Kidney epithelial cell (primary cell): ENCODE measurements at places on chromosomes 13 and 19. TPM values are rescaled to one million over a fixed set of nuclear protein-coding genes. Genes with fewer than 3 reads are reported as not detected.
A peak's percentile ranks its signal among the peaks of the same experiment; 100 is the strongest.

The KLF1 gene
- not detected in 2 replicates for total RNA-seq

DNA sequence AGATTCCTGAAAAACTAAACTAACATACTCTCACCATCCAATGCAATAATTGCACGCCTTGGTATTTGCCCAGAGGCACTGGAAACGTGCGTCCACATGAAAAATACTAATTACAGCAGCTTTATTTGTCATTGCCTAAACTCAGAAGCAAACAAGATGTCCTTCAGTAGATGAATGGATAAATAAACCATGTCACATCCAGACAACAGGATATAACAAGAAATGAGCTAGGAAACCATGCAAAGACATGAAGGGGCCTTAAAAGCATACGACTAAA lies 25.0 kb downstream of the ELL start:
- DNase-seq, result no peak

The ZSCAN18 gene
- 64.9 and 79.3 TPM in 2 replicates for total RNA-seq

The KCNRG gene
- total RNA-seq, result 0.62 TPM in 1 of 2 replicates, not detected in the other

DNA sequence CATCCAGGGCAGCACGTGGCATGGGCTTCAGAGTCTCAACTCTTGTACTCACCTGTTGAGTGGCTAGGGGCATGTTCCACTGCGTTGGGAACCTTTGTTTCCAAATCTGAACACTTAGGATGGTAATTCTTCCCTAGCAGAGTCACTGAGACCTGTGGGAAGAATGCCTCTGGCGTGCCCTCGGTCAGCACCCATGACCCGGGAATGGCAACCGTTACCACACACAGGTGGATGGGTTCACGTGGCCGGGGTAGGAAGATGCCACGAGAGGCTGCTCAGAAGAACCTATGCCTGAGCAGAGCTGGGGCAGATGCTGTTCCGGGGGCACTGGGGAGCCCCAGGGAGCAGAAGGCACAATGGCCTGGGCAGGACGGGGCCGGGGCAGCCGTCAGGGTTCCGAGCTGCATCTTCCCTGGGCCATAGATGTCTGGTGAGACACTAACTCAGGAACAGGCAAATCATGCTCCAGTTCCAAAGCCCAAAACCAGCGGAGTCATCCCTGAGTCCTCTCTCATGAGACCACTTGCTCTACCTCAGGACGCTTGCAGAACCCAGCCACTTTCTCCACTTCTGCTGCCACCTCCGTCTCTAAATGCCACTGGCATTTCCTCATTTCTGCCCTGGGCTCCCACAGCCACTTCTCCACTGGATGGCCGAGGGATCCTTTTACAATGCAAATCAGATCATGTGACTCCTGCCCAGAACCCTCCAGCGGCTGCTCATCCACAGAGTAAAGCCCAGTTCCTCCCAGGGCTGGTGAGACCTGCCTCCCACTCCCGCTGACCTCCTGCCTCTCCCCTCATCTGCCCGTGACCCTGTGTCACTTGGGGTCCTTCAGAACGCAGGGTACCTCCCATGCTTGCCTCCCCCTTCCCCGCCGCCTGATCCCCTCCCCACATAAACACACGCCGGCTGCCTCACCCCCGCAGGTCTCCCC lies 36.7 kb downstream of the FAM124A start:
- no peak for DNase-seq

GRCh38 chr13:93151277-93151676 lies 75.3 kb upstream of the GPC6 start:
- DNase-seq, result peak; percentile 37

GRCh38 chr13:85492283-85492682 lies 306.9 kb downstream of the SLITRK6 start:
- DNase-seq, result no peak

The ADGRE3 gene
- total RNA-seq, result not detected in 2 replicates

DNA sequence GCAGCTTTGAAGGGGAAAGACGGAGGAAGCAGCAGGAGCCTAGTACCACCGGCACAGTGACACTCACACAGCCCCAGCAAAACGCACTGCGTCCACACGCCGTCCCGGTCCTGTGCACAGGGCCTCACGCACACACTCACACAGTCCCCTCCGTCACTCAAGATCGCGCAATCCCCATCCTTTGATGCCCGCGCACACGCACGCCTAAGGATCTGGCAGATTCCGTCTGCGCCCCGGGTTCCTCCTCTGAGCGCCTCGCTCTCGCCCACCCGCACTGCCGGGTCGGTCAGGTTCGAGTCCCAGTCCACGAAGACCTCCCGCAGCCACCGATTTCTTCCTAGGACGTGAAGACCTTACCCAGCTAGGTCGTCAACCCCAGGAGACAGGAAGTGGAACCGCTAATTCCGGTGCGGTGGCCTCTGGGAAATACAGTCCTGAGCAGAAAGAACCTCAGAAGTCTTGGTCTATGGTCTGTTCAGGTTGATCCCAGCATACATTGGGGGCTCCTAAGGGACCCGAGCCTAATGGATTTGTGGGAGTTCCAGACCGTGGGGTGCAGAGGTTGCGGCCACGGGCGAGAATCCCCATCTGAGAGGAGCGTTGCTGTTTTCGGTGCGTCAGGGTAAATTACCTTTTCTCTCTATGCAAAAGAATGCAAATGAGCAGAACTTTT lies at the start of gene ZNF780B:
Gene ZNF780B, minus strand, starts transcription at position 400 of the 673 bp plus-strand sequence. CDS start 5,899 bp downstream, outside the sequence.
- DNase-seq, result peak; percentile 14

DNA sequence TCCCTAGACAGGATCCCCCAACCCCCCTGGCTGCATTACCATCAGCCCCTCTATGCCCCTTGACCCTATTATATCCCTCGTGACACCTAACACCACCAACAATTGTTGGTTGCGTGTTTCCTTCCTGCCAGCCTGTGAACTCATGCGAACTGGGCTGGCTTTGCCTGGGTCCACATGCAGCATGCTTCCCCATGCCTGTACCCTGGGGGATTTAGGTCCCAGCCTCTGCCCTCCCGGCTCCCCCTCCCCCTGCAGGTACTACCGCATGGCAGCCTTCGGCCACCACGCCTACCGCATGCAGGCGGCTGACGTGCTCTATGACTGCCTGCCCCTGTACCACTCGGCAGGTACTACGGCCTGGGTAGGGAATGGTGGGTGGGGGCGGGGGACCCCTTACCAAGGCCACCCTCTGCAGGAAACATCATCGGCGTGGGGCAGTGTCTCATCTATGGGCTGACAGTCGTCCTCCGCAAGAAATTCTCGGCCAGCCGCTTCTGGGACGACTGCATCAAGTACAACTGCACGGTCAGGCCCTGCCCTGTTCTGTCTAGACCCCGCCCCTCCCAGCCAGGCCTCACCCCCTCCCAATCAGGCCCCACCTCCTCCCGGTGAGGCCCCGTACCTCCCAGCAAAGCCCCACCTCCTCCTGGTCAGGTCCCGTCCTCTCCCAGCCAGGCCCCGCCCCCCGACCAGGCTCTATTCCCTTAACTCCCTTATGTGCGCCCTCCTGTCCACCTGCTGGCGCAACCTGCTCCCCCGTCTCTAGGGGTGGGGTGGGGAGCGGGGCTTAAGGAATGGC lies 18.5 kb downstream of the SLC27A1 start:
- DNase-seq, result no peak

DNA sequence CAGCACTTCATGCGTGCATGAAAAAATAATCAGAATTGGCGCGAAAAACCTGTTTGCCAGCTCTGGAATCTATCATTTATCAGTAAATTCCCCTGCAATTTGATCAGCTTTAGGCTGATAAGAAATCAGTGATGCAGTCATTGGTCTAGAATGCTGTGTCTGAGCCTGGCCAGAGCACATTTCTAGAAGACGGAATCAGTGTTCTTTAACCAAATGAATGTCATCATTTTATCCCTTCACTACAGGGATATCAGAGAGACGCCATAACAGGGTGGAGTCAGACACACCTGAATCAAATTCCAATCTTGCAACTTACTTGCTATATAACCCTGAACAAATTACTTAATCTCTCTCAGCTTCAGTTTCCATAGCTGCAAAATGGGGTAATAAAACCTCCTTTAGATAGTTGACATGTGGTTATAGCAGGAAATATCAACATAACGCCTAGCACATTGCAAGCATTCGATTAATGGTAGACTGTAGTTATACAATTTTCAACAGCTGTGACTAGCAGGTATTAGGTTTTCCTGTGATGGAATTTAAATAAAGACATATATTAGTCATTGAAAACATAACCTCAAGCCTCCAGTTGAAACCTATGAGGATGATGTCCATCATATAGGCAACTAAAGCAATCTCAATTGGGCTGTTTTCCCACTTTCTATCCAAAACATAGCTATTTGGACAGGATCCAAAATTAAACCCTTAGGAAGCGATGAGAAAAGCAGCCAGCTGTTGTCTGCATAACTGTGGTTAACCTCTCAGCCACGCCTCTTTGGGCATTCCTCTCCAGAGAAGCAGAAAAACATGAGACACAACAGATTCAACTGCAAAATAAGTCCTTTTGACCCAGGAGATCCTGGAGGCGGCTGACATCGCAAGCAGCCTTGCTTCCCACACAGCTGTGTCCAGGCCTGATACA lies 51.6 kb upstream of the UBL3 start:
- peak; percentile 93 for DNase-seq

DNA sequence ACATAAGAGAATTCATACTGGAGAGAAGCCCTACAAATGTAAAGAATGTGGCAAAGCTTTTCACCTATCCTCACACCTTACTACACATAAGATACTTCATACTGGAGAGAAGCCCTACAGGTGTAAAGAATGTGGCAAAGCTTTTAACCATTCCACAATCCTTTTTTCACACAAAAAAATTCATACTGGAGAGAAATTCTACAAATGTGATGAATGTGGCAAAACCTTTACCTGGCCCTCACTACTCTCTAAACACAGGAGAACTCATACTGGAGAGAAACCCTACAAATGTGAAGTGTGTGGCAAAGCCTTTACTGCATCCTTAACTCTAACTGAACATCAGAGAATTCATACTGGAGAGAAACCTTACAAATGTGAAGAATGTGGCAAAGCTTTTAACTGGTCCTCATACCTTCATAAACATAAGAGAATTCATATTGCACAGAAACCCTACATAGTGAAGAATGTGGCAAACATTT lies 14.0 kb upstream of the ZNF506 start:
- DNase-seq, result no peak

DNA sequence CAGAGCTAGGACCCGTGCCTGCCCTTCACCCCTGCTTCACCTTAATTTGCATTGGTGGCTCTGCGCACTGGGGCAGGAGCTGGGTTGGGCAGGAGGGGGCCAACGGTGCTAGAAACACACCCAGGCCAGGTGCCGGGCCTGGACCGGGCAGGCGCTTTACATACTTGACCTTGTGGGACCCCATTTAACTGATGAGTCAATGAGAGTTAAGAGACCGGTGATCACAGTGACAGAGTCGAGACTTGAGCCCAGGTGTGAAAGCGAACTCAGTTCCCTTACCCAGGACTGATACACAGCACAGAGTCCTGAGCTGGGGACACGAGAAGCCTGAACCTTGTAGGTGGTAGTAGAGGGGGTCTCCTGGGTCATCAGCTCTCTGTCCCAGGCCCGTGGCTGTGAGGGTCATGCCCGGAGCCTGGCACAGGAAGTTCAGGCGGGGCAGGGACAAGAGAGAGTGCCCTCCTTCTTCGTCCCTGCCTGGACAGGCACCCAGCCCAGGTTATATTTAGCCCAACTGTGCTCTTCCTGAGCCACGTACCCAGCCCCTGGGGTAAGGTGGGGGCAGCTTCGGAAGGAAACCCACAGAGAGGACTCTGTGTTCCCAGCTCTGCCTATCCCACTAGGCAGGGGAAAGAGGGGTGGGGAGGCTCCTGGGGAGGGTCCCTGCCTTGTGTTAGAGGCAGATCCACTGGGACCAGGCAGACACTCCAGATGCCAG lies 1.9 kb downstream of the PRX start:
- DNase-seq, result no peak

The PINLYP gene
- 3.1 and 5.8 TPM in 2 replicates for total RNA-seq

DNA sequence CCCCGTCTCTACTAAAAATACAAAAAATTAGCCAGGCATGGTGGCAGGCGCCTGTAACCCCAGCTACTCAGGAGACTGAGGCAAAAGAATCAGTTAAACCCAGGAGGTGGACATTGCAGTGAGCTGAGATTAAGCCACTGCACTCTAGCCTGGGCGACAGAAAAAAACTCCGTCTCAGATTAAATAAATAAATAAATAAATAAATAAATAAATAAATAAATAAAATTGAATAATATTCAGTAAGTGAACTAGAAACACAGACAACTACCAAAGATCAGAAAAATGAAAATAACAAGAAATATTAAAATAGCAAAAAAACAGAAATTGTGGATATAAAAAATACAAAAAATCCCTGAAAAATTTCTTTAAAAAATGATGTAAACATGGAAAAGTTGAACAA lies 172.4 kb downstream of the ZNF486 start:
- DNase-seq, result no peak

DNA sequence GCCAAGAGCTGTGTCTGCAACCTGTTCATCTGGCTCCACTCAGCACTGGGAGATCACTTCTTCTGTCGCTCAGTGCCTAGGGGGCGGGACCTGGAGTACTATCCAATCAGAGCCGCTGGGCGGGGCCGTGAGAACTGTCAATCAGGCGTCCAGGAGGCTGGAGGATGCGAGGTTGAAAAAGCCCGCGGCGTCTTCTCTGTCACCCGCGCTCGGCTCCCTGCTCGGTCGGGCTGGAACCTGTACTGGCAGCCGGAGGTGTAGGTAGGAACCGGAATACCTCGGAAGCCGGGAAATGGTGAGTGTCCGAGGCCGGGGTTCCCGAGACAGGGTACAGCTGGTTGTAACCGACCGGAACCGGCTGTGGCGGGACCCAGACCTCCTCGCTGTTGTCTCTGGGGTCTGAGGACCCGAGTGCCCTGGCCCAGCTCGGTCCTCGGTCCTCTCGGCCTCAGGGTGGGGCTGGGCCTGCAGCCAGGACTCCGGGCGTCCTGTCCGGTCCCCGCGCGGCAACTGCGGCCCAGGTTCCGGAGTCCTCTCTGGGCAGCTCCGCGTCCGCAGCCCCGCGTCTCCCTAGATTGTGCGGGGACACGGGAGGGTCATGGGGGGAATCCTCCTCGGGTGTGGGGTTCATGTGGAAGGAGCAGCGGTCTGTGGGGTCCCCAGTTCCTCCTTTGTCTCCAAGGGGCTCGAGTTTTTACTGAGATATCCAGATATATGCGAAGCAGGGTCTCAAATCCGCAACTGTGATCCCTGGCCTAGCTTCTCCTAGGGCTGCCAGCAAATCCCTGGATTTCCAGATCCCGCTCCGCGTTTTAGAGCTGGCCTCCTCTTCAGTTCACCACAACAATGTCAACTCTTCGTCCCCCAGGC lies 42.6 kb downstream of the ZNF627 start:
- peak; percentile 73 for DNase-seq

DNA sequence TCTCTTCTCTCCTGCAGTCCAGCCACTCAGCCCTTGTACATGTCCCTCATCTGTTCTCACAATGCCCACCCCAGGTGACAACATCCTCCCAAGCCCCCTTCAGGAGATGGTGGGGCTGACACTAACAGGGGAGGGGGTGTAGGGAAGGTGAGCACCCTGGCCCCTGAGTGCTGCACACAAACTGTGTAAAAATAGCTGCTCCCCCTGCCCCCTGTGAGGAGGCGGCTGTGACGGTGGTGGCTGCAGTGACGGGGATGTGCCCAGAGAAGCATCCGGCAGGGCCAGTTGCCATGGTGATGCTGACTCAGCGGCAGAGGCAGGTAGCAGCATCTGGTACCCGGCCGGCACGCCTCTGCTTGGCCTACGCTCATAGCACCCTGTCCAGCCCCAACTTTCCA lies 13.0 kb upstream of the JUND start:
- DNase-seq, result no peak

GRCh38 chr19:50794876-50795663 lies 4.9 kb downstream of the ACP4 start:
- DNase-seq, result no peak
